ENCODE measurements at places on chromosomes 1 and 21.

- DNase-seq = no peak
Observed at GRCh38 chr1:113297749-113298148, 92.6 kb upstream of the MAGI3 start.

DNA sequence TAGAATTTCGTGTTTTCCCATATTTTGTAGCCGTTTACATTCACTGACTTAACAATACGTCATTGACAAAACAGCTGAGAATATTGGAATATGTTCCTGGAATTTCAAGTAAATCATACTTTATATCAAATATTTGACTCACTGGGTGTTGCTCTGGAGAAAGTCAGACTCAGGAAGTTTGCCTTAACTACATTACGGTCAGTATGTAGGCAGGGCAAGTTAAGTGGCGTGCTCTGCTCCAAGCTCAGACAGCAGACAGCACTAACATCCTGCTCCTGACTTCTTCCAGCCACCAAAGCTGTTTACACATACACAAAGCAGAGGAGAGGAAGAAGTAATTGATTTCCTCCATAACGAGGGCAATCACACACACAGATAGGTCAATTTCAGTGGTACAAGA, 414.6 kb downstream of the LRRIQ3 start:
- DNase-seq = no peak

- DNase-seq = no peak
Observed at GRCh38 chr1:64669098-64669675, 75.7 kb upstream of the RAVER2 start.

DNA sequence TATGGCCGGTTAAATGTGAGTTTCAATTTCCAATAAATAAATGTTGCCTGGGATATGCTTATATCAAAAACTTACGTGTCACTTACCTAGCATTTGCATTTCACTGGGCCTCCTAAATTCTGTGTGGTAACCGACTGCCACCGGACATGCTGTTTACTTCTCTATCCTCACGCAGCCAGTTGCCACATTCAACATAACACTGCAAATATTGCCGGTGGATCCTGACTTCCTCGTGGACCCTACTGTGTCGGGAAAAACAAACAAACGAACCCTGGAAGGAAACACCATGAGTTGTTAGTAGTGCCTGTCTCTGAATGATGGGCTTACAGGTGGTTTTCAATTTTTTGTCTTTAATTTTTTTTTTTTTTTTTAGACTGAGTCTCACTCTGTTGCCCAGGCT, 54.1 kb downstream of the RIPK4 start:
- no peak for DNase-seq

DNA sequence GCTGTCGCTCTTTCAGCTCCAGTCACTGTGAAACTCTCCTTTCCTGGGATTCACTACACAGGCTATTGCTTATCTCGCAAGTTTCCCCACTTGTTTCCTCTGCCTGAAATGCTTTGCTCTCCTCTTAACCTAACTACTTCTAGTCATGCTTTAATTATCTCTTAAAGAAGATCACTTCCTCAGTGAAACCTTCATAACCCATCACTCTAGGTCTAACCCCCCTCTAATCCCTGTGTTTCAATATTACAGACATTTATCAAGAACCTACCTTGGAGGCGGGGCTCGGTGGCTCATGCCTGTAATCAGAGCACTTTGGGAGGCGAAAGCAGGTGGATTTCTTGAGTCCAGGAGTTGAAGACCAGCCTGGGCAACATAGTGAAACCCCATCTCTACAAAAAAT, 16.7 kb upstream of the ZNF644 start:
- no peak for DNase-seq

DNA sequence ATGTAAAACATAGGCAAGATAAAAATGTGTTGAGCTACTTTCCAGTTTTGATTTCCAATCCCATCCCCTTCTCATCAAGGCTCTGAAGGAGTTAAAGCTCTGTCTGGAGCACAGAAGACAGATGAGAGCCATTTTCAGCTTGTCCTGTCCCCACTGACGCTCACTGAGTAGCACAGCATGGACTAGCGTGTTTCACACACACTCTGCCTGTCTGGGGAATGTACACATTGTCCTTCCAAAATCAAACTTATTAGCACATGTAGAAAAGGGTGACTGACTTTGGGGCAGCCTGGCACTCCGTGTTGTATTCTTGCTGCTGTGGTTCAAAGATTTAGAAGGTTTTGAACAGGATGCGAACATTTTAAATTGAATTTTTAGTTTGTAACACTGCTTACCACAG, 139.2 kb downstream of the NEK7 start:
- no peak for DNase-seq

DNA sequence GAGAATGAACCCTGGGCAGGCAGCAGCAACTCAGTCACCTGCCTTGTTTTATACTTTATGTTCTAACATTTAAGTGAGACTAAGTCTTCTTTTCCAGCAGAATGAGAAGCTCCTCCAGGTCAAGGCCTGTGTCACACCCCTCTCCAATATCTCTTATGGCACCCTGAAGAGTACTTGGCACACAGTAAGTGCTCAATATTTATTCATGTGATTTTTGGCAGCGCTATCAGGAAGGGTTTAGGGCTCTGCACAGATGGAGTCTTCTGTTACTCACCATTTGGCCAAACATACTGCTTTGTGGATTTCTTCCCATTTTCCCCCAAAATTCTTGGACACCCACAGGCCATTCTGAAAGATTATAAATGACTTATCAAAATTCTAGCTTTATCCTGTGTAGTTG, 43.8 kb upstream of the MYBPHL start:
- no peak for DNase-seq

GRCh38 chr1:210828996-210829596, 304.9 kb downstream of the KCNH1 start:
- DNase-seq = no peak

DNA sequence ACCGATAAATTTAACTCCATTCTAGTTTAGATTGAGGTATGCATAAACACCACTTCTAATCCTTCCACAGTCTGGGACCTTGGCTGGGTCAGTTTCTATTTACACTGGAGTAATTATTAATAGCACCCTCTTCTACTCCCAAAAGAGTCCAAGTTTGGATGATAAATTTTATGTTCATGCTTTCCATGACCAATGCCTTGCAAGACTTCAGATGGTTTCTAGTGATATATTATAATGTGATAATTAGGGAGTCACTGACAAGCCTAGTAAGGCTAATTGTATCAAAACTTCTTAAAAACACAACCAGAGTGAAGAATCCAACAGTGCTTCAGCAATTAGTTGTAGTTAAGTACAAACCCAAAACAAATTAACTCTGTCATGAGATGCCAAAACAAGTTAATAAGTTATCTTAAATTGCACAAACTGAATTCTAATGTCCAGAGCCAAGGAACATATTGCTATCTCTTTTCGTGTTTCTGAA, 489.6 kb downstream of the TTLL7 start:
- DNase-seq = no peak

- peak; percentile 89 for DNase-seq
Observed at GRCh38 chr1:92804721-92805201, 19.9 kb upstream of the EVI5 start.

GRCh38 chr21:38208118-38208517, 48.7 kb upstream of the KCNJ15 start:
- DNase-seq = no peak

- DNase-seq = no peak
Observed at GRCh38 chr1:88980870-88981269, 11.6 kb downstream of the KYAT3 start.

- DNase-seq = no peak
Observed at GRCh38 chr1:245124241-245124640, 30.5 kb upstream of the KIF26B start.

- DNase-seq = no peak
Observed at GRCh38 chr1:10415211-10415930, 14.9 kb upstream of the CENPS start.

DNA sequence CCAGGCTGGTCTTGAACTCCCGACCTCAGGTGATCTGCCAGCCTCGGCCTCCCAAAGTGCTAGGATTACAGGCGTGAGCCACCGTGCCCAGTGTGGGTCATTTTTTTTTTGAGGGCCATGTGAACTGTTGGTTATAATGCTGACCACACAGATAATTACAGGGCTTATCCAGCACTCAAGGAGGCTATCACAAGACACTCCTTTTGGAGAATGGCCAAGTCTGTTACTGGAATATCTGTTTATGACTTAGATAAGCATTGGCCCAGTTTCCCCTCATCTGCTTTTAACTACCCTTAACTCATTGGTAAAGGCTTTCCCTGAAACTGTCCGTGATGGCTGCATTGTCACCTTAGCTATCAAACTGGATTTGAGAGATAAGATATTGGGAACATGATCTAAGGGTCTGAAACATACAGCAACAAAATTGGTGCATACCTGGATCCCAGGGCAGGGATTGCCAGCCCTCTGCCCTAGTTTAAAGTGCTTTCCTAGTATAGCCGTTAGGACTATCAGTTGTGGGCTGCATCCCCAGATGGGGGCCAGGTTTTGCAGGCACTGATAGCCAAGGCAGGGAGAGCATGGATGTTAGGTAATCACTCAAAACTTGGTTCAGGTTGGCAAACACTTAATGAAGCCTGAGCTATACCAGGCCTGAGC, 15.6 kb downstream of the SZT2 start:
- DNase-seq = no peak

DNA sequence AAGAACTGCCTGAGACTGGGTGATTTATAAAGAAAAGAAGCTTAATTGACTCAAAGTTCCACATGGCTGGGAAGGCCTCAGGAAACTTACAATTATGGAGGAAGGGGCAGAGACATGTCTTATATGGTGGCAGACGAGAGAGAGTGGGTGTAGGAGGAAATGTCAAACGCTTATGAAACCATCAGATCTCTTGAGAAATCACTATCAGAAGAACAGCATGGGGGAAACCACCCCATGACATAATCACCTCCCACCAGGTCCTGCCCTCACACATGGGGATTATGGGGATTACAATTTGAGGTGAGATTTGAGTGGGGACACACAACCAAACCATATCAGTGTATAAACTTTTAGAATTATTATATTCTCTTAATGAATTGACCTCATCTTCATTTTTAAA, 335.9 kb upstream of the DPYD start:
- no peak for DNase-seq

- no peak for DNase-seq
Observed at GRCh38 chr21:29175408-29176134, 45.1 kb downstream of the MAP3K7CL start.

DNA sequence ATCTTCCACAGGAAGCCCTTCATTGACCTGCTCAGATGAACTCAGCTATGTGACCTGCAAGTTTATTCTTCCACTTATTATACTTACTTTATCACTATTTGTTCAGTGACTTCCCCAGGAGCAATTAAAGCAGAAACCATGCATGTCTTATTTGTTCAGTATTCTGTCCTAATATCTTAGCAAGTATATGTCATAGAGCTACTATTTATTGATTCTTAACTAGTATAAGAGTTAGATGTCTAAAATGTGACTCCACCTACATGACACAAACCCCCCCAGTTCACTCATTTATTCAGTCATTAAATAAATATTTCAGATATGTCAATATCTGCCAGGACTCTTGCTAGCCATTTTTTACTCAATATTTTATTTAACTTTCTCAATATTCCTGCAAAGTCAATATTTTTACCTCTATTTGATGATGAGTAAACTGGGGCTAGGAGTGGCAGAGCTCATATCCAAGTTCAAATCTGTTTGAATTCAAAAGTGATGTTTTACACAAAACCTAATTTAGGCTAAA, 469.0 kb upstream of the USP24 start:
- no peak for DNase-seq

DNA sequence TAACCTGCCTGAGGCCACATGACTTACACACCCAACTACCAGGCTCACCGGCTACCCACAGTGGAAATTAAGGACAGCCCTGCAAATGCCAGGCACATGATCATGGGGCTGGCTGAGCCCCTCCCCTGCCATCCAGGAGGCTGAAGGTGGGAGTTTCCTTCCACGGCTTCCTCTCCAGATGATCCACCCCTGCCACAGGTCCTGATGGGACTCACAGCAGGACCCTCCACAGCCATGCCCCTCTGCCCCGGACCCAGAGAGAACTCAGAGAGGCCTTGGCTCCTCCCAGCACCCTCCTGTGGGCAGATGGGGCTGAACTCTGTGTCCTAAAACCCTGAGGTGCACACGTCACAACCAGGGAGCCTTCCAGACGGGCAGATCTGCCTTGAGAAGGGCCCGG, 29.1 kb upstream of the CASZ1 start:
- no peak for DNase-seq

DNA sequence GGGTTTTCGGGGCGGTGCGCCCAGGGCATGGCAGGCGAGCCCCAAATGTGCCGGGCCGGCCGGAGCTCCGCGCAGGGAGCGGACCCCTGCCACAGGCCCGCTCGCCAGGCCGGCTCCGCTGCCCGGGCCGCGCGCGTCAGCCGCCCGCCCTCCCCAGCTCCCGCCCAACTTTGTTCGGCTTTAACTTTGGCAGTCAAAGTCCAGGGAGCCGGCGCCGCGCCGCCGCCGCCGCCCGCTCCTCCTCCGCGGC, 488 bp downstream of the SLC35D1 start:
- peak; percentile 61 for DNase-seq

- no peak for DNase-seq
Observed at GRCh38 chr1:233252441-233252840, 43.1 kb downstream of the PCNX2 start.

- no peak for DNase-seq
Observed at GRCh38 chr1:93411000-93411399, 36.9 kb upstream of the FNBP1L start.

DNA sequence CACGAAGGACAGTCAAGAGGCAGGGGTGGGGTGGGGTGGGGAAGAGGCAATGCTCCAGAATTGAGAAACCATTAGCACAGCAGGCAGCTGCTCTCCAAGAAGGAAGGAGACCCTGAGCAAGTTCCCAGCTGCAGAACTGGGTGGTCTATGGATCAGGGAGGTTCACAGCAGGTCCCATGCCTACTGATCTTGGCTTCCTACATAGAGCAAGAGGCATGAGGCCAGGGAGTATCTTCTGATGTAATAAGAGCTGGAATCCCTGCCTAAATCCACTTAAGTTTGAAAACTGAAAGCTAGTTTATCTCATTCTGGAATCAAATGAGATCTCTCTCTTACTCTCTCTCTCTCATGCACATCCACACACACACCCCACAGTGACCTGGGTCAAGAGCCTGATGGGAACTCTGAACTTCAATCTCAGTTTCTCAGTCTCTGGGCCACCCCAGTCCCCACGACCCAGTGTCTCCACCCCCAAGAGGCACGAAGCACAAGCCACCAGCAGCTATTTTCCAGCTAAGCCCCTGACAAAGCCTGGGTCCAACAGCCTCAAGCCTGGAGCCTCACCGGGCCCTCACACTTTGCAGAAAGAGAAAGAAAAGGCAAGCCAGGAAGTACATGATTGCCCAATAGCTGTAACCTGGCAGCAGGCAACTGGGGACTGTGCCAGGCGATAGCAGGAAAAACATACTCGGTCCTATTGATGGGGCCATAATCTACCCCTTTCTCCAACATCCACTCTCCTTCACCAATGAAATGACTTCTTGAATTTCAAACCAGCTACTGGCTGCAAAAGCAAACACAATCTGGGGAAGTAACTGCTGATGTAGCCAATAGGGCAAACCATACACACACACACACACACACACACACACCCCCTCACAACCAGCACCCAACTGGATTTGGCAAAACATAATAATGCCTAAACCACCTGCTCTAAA, 2.2 kb downstream of the NUAK2 start:
- no peak for DNase-seq

- DNase-seq = no peak
Observed at GRCh38 chr1:167689567-167689920, 32.2 kb upstream of the MPZL1 start.

- DNase-seq = no peak
Observed at GRCh38 chr1:238722812-238723211, 663.6 kb upstream of the CHRM3 start.
